ENCODE measurements at places on chromosomes 3 and 15.
A peak's percentile ranks its signal among the peaks of the same experiment; 100 is the strongest.

GRCh38 chr3:7536510-7536909, 675.6 kb downstream of the GRM7 start:
- DNase-seq = no peak

GRCh38 chr3:27591312-27592210, 107.4 kb upstream of the SLC4A7 start:
- DNase-seq = peak; percentile 45

GRCh38 chr15:40274350-40275274, 8.3 kb downstream of the ANKRD63 start:
- DNase-seq = peak; percentile 83

DNA sequence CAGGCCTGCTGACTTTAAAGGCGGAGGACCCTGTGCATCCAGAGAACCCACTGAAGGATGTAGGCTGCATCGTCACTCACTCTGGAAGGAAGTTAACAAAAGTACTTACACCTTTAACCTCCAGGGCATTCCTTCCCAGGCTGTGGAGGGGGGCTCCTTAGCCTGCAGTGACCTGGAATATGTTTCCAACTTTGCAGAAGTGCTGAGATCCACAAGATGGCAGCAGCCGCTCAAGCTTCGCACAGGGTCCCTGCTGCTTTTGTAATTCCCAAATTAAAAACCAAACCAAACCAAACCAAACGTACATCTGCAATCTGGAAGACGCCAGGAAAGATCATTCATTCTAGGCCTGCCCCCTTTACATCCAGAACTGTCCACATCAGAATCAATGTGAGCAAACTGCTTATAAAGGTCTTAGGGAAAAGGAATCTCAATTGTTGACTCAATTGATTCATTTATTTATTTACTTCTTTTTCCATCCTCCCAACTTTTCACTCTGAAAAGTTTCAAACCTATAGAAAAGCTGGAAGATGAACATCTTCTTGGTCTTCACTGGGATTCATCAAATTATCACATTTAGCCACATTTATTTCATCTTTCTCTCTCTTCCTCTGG, 70.5 kb upstream of the KLHL25 start:
- peak; percentile 13 for DNase-seq

DNA sequence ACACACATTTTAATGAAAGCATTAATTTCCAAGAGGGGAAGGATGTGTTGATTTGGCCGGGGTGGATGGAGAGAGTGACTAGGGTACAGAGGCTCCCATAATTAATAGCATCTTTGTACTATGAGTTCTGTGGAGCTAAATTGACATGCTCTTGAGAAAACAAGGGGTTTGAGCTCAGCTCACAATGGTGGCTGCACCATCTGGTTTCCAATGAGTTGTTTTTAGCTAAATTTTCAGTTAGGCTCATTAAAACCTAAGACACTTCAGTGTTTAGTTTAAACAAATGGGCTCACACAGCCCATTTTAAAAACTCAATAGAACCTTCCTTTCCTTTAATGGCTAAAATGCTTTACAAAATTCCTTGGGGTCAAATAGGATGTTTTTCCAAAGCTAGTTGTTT, 199.7 kb downstream of the TNIK start:
- DNase-seq = no peak

GRCh38 chr15:64455961-64456371, 4.4 kb upstream of the ZNF609 start:
- no peak for DNase-seq

- DNase-seq = no peak
These were observed 41.5 kb downstream of the HRH1 start for GRCh38 chr3:11195721-11196332.

Data from CD4-positive, alpha-beta T cell treated with Interferon alpha-2 for 1 hour (primary cell).